Progenitor cell of endocrine pancreas (in vitro differentiated cells): ENCODE measurements at places on chromosomes 11 and 22.

DNA sequence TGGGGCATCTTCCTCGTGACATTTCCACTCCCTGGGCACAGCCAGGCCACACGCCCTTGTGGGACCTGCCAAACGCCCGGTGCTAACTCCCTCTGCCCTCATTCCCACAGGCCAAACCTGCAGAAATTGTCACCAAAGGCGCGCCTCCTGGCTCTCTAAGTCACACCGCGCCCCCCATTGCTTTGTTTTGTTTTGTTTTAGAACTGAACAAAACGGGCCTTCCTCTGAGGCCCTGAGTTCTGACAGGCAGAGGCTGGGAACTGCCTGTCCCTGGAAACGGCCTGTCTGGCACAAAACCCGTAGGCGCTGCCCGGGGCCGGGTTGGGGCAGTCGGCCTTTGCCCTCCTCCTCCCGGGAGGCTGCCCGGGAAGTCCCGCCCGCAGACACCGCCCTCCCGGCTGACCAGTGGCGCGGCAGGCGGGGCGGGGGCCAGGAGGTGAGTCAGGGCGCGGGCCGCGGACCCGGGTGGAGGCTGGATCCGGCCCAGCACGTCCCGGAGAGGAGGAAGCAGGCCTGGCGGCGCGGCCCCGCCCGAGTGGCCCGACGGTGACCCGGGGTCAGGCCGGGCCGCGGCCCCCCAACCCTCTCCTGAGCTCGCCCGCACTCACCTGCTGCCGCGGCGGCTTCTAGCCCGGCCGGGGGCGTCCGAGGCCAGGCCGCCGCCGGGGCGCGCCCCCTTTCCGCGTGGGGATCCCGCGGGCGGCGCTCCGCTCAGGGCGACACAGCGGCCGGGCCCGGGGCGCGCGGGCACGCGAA, 465 bp downstream of the SUN2 start:
- H3K4me1 ChIP-seq = peaks cover 19% of the 10 kb centered on the region
- peak overlapping the region; percentile 73 for H3K4me3 ChIP-seq
- H3K27me3 ChIP-seq = no peaks in the 10 kb centered on the region
- peak overlapping the region; percentile 88 for H3K27ac ChIP-seq
- DNase-seq = peak; percentile 51
- H3K36me3 ChIP-seq = peaks cover 2% of the 10 kb centered on the region

- H3K27ac ChIP-seq = no peak overlapping the region
- H3K4me3 ChIP-seq = no peak overlapping the region
- no peak for DNase-seq
- H3K36me3 ChIP-seq = peaks cover 1% of the 10 kb centered on the region
- peaks cover 12% of the 10 kb centered on the region for H3K4me1 ChIP-seq
These were observed 62.9 kb downstream of the NECTIN1 start for GRCh38 chr11:119666061-119666460.

DNA sequence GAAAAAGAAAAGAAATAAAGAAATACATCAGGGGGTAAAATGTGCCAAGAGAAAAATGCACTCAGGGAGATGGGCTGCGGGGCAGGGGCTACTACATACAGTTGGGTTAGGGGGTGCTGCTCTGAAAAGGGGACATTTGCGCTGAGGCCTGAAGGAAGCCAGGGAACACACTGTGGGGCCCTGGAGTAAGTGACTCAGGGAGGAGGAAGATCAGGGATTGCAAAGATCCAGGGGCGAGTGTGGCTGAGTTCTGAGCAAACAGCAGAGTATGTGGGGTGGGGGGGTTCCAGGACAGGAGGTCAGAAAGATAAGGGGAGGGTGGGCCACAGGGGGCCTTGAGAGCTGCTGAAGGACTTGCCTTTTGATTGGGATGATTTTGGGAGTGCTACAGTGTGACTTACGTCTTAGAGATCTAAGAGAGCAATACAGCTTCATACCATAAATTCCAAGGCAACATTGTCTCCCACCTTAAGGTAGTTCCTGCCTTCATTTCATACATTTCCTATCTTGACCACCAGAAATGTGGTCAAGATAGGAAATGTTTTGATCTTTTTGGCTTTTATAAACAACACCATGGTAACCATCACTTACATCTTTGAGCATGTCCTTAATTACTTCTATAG, 5.8 kb downstream of the A4GALT start:
- peaks cover 48% of the 10 kb centered on the region for H3K27me3 ChIP-seq
- H3K36me3 ChIP-seq = no peaks in the 10 kb centered on the region
- no peak overlapping the region for H3K4me3 ChIP-seq
- H3K27ac ChIP-seq = no peak overlapping the region
- H3K4me1 ChIP-seq = peaks cover 14% of the 10 kb centered on the region

DNA sequence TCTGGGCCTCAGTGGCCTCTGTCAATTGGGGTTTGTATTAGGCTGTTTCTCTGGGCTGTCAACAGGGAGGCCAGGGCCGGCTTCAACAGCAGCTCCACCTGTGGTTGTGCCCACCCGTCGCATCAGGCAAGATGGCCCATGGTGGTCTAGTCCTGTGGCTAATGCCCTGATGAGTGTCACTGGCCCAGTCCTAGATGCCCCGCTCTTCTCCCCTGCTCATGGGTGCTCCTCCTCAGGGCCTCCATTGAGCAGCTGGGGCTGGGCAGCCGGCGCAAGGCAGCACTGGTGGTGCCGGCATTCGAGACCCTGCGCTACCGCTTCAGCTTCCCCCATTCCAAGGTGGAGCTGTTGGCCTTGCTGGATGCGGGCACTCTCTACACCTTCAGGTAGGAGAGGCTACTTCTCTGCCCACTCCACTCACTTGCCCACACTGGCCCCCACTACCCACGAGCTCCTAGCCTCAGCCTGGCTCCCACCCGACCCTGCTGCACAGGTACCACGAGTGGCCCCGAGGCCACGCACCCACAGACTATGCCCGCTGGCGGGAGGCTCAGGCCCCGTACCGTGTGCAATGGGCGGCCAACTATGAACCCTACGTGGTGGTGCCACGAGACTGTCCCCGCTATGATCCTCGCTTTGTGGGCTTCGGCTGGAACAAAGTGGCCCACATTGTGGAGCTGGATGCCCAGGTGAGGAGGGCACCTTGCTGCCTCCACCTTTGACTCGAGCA, 5.4 kb downstream of the LARGE2 start:
- peak overlapping the region; percentile 89 for H3K27ac ChIP-seq
- peaks cover 4% of the 10 kb centered on the region for H3K4me1 ChIP-seq
- no peak for DNase-seq
- H3K36me3 ChIP-seq = peaks cover 11% of the 10 kb centered on the region
- H3K4me3 ChIP-seq = no peak overlapping the region
- peaks cover 8% of the 10 kb centered on the region for H3K27me3 ChIP-seq

GRCh38 chr11:31102875-31103274, 266.7 kb downstream of the DCDC1 start:
- H3K4me1 ChIP-seq = peaks cover 8% of the 10 kb centered on the region
- no peak for DNase-seq
- peaks cover 2% of the 10 kb centered on the region for H3K36me3 ChIP-seq
- peaks cover 3% of the 10 kb centered on the region for H3K27me3 ChIP-seq

DNA sequence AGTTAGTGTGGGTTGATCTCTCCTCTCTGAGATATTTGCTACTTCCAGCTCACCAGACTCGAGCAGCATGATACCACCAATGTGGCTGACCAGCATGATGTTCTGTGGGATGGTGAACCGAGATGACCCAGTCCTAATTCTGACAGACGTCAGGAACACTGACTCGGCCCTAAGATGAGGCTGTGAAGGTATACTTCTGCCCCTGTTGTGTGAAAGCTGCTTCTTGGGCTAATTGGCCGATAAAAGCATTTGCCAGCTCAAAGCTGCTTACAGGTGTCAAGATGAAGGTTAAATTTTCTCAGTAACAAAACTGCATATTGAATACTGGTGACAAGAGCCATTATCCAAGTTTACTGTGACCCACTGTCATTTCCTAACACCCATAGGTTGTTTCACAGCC, 151.4 kb downstream of the BRD1 start:
- peaks cover 66% of the 10 kb centered on the region for H3K27me3 ChIP-seq
- no peak overlapping the region for H3K27ac ChIP-seq
- H3K36me3 ChIP-seq = no peaks in the 10 kb centered on the region
- H3K4me3 ChIP-seq = no peak overlapping the region

GRCh38 chr11:134509381-134510232, 97.6 kb upstream of the B3GAT1 start:
- H3K36me3 ChIP-seq = no peaks in the 10 kb centered on the region
- H3K4me3 ChIP-seq = no peak overlapping the region

DNA sequence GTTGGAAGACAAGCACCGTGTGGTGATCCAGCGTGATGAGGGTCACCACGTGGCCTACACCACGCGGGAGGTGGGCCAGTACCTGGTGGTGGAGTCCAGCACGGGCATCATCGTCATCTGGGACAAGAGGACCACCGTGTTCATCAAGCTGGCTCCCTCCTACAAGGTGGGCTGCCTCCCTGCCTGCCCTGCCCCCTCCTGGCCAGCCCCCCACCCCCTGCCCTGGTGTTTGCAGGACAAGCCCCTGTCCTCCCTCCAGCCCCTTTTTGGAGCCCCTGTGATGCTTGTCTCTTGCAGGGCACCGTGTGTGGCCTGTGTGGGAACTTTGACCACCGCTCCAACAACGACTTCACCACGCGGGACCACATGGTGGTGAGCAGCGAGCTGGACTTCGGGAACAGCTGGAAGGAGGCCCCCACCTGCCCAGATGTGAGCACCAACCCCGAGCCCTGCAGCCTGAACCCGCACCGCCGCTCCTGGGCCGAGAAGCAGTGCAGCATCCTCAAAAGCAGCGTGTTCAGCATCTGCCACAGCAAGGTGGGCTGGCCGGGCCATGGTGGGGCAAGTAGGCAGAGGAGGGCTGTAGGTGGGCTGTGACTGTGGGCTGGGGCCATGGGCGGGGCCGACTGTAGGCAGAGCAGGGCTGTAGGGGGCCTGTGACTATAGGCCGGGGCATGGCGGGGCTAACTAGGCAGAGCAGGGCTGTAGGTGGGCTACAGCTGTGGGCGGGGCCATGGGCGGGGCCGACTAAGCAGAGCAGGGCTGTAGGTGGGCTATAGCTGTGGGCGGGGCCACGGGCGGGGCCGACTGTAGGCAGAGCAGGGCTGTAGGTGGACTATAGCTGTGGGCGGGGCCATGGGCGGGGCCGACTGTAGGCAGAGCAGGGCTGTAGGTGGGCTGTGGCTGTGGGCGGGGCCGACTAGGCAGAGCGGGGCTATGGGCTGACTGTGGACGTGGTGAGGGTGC, 13.6 kb downstream of the MUC2 start:
- no peak overlapping the region for H3K27ac ChIP-seq
- H3K36me3 ChIP-seq = no peaks in the 10 kb centered on the region
- no peak for DNase-seq
- H3K4me1 ChIP-seq = no peaks in the 10 kb centered on the region

DNA sequence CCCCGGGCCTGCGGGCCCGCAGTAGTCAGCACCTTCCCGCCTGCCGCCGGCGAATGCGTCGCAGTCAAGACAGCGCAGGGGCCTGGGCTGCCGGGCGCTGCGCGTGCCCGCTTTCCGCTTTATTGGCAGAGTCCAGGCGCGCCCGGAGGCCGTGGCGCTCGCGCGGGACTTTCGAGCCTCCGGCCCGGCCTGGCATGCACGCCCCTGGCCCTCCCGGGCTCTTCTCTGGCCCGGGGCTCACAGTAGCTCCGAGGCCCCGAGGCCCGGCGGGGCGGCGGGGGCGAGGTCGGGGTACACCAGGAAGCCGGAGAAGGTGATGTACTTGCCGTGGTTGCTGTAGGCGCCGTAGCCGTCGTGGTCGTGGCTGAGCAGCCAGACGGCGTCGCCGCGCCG, 3.1 kb downstream of the FAM180B start:
- no peak for DNase-seq
- H3K36me3 ChIP-seq = no peaks in the 10 kb centered on the region
- peaks cover 26% of the 10 kb centered on the region for H3K27me3 ChIP-seq

DNA sequence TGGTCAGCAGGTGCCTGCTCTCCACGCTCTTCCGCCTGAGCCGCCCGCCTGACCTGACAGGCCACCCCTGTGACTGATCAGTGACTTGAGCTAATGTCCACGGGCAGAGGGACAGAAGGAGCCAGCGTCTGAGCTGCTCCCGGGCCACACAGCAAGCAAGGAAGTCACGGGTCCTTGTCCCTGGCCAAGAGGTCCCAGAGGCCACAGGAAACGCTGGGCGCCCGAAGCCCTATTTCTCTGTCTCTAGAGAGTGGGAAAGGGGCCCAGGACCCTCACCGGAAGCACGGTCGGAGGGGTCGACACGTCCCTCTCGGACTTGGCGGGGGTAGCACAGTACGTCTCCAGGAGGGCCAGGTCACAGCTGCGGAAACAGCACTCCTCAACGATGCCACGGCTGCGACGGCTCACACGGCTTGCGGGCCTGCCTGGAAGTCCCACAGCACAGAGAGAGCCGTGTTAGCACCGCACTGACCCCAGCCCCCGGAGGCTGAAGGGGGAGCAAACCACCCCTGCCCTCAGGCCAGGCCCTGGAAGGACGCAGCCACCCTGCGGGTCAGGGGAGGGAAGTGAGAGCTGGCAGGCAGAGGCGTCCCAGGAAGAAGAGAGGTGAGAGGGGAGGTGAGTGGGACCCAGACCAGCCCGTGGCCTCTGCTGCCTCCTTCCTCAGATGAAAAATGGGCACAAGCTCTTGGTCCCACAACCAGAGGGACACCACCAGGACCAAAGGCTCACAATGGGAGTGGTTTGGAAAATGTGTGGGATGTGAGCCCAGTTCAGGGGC, 5.8 kb downstream of the IGF2 start:
- H3K4me1 ChIP-seq = peaks cover 5% of the 10 kb centered on the region
- peak overlapping the region; percentile 74 for H3K27ac ChIP-seq
- H3K4me3 ChIP-seq = peak overlapping the region; percentile 58
- peaks cover 27% of the 10 kb centered on the region for H3K27me3 ChIP-seq
- no peak for DNase-seq

DNA sequence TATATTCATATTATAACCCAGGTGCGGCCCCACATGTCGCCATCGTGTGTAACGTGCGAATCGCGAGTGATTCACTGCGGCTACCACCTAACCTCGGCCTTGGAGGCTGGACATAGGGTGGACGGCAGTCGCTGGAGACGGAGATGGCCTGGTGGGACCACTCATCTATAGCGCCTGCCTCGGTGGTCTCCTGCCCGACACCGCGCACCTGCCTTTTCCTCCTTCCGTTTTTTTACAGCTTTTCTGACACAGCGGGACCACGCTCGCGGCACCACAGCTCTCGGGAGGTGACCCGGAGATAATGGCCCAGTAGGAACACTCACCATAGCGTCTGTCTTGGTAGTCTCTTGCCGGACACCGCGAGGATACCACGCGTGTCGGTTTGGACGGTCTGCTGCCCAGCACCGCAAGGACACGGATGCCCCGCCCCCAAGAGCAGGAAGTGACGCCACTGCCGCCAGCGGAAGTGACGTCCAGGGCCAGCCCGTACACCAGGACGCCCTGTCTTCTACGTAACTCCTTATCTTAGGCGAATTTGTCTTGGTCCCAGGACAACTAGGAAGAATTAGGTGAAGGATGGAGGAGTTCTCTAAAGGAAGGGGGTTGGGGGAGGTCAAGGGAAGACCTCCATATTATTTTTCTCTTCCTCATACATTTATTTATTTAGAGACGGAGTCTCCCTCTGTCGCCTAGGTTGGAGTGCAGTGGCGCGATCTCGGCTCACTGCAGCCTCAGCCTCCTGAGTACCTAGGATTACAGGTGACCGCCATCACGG, 6.4 kb downstream of the SNU13 start:
- peaks cover 1% of the 10 kb centered on the region for H3K4me1 ChIP-seq
- peak overlapping the region; percentile 97 for H3K27ac ChIP-seq
- H3K27me3 ChIP-seq = no peaks in the 10 kb centered on the region
- DNase-seq = peak; percentile 74
- peaks cover 10% of the 10 kb centered on the region for H3K36me3 ChIP-seq
